NCI-H510A treated with DMSO at 0.1 percent for 48 hours (cell line): ENCODE measurements at places on chromosomes 11 and 22.

GRCh38 chr11:120781486-120782120, 242.3 kb upstream of the TBCEL start:
- no peak for DNase-seq

DNA sequence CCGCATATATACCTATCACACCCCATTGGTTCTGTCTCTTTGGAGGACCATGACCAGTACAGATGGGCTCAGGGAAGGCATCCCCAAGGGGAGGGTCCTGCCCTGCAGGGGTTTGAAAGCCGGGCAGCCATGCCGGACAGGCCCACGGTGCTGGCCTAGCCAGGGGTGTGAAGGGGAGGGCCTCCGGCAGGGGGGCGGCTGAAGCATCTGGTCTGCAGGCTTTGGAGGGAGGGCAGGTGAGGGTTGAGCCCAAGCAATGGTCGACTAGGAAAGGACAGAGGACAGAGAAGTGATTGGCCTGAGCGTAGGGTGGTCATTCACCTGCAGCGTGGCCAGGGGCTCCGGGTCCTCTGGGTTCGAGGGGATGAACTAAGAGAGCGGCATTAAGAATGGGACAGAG, 11.2 kb upstream of the CTSD start:
- no peak for DNase-seq

- DNase-seq, result no peak
Measured at GRCh38 chr11:8905528-8906165, 5.3 kb upstream of the AKIP1 start.

GRCh38 chr11:110190885-110191284, 97.7 kb downstream of the ZC3H12C start:
- DNase-seq, result no peak

- no peak for DNase-seq
Measured at GRCh38 chr22:20577549-20577975, 70.2 kb downstream of the MED15 start.

DNA sequence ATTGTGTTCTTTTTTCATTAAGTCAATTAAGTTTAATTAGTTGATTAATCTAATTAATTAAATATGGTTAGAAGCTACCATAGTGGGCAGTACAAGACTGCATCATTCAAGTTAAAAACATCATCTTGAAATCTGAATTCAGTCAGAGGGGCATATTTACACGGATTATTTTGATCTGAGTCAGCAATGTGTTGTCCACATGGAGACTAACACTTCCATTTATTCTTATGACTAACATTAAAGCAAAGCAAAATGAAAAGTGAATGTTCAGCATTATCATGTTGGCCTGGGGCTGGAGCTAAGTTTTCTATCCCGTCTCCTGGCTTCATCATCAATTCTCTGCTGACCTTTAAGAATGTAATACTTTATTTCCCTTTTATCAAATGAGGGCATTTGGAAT, 17.3 kb downstream of the FLI1 start:
- no peak for DNase-seq

- no peak for DNase-seq
Measured at GRCh38 chr11:122309262-122309925, 193.4 kb upstream of the BLID start.

GRCh38 chr11:85094795-85095194, 532.3 kb downstream of the DLG2 start:
- no peak for DNase-seq

GRCh38 chr22:44372611-44373010, 59.9 kb upstream of the SHISAL1 start:
- DNase-seq, result no peak

- DNase-seq, result no peak
Measured at GRCh38 chr22:49862496-49862776, 8.8 kb downstream of the ZBED4 start.

- no peak for DNase-seq
Measured at GRCh38 chr11:76770642-76771445, 12.3 kb upstream of the TSKU start.

DNA sequence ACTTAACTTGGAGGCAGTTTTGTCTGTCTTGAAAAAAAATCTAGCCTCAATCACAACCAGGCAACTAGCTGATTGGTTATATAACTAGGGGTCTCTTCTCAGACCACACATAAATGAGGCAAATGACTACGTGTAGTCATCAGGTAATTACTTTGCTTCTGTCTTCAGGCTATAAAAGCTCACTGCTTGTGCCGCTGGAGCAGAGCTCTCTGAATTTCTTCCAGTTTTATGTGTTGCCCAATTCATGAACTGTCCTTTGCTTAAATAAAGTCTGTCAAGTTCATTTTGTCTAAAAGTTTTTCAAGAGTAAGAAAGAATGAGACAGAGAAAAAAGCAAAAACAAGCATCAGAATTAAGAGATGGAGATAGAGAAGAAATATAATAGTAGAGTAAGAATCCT, 93.4 kb downstream of the MUC15 start:
- no peak for DNase-seq

DNA sequence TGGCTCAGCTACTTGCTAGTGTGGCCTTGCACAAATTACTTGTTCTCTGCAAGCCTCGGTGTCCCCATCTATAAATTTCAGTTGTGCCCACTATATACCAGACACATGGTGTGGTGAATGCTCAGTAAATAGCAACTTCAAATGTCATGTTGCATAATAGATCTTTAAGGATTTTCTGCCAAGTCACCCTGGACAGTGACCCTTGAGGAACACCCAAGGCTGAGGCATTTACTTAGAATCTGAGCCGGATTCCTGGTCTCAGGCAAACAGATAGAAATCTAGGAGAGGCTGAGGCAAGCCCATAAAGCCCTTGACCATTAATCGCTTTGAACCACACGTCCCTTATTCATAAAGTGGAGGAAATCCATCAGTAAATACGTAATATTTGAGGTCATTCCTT, 9.7 kb downstream of the TEAD1 start:
- no peak for DNase-seq

DNA sequence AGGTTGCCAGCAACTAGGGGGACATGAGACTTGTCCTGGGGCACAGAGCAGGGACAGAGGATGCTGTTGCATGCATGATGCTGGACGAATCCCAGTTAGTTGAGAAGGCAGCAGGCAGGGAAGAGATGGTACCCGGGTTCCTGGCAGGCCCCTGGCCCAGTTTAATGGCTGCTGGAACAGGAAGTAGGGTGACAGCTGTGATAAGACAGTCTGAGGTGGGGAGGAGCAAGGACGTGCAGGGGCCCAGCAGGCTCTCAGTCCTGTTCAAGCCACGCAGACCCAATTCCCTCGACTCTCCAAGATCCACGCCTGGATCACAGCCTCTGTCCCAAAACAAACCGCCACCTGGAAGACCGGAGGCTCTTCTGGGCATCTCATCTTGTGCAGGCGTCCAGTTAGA, 32.0 kb downstream of the LRRC10B start:
- DNase-seq, result no peak

DNA sequence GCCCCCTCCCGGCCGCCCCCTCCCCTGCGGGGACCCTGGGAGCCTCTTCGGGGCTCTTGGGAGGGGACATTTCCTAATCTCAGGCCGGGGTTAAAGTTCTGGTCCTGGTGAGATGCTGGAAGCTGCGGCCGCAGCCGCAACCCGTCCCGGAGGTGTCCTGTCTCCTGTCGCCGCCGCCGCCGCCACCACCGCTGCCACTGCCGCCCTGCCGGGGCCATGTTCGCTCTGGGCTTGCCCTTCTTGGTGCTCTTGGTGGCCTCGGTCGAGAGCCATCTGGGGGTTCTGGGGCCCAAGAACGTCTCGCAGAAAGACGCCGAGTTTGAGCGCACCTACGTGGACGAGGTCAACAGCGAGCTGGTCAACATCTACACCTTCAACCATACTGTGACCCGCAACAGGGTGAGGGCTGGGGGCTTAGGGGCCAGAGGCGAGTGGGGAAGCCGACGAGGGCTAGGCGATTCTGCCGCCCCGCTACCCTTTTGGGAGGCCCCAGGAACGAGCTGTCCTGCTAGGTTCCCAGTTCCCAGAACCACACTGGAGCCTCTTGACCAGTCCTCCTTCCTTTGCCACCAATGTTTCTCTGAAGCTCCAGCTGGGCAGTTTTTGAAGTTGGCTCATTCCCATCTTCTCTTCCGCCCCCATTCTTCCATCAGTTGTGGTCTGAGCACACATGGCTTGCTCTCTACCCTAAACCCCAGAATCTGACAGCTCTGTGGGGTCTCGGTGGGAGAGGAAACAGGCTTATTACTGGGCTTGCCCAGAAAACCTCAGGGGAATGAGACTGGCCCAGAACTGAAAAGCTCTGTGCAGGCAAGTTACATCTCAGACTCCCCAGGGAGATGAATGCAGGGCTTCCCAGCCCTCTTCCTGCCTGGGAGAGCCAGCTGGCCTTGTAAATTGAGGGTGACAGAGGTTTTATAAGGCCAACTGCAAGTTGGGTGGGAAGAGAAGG, 781 bp downstream of the SIDT2 start:
- DNase-seq, result no peak

GRCh38 chr11:44453871-44454270, 111.6 kb upstream of the CD82 start:
- no peak for DNase-seq

DNA sequence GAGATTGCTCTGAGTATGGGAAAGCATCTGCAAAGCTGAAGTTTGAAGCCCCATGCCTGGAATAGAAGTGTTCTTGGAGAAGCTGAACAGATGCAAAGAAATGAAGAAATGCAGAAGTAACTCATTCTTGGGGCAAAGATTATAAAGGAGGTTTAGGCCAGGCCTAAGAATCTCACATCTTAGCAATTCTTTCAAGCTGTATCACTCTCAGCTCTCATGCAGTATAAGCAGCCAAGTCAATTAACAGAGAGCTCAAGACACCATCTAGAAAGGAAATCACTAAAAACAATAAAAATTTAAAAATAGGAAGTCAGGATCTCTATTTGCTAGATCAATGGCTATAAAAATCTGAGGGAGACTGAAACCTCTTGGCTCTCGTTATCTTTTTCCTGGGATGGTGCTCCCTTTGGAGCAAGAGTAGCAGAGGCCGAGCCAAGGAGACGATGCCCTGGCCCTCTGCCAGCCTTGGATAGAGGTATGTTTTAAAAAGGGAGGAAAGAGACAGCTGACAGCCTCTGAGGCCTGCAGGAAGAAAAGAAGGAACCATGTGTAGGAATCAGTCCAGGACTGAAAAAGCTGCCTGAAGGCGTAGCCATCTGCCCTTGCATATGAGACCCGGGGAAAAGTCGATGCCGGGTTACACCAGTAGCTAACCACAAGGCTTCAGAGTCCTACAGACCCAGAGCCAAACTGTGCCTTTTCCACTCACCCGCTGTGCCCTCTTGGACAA, 229.8 kb downstream of the BLID start:
- no peak for DNase-seq

DNA sequence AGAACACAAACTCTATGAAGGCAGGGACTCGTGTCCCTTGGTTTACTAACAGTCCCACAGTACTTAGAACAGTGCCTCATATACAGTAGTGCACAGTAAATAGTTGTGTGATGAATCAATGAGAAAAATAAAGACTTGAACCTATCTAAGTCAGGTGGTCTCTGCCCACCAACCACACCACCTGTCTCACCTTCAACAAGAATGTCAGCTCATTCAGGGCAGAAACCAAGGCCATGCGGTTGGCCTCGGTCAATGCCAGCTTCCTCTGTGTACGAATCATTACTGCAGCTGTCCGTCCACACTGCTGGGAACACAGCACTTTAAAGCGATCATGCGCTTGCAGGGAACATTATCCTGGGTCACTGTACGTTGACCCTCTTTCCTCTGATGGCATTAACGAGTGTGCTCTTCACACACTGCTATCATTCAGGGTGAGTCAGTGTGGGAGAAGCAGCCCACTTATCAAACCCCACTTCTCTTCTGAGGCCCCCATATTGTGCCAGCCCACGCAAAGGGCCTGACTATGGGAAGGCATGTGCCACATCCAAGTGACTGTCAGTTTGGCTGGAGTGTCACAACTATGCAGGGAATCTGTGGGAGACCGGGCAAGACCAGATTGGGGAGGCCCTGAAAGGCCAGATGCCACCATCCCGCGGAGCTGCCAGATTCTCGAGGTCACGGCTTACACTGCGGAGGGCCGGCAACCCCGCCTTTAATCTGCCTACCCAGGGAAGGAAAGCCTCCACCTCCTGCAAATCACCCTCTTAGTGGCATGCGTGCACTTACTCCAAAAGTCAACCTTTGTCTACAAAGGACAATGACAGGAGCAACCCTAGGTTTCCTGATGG, 36.1 kb downstream of the LARGE1 start:
- DNase-seq, result no peak

DNA sequence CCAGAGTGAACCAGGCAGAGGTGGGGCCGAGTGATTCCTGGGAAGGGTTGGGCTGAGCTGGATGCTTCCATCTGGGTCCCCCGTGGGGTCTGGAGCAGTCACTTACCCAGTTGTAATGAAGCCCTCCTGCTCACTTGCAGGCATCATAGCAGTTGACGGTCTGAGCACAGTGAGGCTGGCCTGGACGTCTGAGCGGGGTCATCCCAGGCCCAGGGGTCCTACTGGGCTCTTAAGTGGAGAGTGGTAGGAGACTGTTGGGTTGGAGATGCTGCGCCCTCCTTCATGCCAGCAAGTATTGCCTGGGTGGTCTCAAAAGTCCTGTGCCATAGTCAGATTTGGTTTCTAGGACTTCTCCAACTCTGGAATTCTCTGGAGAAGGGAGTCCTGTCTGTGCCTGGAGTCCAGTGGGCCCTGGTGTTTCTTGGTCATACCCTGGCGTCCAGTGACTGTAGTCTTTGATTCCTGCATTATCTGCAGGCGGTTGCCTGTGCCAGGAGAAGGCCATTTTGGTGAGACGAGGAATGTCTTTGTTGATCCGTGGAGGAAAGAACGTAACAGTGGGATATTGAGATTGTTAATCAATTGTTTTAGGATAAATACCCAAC, 82.3 kb downstream of the TBC1D22A start:
- DNase-seq, result no peak

DNA sequence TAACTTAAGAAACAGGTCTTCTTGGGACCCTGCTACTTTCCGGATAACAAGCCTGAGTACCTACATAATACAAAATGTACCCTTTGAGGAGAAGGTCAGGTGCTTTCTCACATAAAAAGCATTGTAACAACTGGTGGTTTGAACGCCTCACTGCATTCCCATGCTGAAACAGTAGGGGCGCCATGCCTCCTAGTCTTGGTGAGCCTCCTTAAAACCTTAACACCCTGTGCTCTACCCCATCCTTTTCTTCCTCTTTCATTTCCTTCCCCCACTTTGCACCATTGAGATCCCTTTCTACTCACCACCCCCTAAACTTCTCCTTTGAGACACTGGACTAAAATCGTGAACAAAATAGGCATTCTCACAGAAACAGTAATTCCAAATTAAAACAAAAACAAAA, 729.3 kb downstream of the NTM start:
- no peak for DNase-seq
